ENCODE measurements at places on chromosomes 13 and 19.

DNA sequence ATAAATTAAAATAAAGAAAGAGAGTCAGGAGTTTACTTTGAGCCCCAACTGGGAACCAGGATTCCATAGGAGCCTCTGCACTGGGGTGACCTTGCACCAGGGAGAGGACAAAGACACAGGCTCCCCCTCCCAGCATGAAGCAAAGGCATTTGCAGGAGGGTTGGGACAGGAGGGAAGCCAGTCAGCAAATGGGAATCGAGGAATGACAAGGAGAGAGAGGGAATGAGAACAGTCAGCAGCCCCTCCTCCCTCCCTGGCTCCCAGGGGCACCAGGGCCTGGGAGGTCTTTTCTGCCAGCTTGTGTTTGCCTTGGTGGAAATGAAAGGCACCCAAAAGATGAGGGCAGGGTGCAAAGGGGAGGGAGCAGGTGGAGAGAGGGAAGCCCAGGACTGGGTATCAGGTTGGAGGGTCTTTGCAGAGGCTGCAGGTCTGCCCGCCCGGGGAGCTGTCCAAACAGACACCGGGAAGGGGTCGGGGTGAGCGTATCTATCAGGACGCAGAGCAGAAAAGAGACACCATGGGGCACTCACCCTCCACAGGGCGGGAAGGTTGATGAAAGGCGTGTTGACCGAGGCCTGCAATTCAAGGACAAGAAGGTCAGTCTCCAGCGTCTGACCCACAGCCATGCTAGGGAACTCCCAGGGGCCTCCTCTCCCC is 3.8 kb downstream of the SBSN start:
- DNase-seq: no peak

DNA sequence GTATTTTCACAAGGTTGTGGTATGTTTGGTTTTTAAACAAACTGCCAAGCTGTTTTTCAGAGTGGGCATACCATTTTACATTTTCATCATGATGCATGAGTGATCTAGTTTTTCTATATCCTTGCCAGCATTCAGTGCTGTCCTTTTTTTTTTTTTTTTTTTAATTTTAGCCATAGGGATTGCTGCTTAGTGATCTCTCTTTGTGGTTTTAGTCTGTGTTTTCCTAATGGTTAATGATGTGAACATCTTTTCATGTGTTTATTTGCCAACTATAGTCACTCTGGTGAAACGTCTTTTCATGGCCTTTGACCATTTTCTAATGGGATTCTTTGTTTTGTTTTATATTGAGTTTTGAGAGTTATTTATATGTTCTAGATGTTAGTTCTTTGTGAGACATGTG is 59.7 kb downstream of the SHISA2 start:
- no peak for DNase-seq

DNA sequence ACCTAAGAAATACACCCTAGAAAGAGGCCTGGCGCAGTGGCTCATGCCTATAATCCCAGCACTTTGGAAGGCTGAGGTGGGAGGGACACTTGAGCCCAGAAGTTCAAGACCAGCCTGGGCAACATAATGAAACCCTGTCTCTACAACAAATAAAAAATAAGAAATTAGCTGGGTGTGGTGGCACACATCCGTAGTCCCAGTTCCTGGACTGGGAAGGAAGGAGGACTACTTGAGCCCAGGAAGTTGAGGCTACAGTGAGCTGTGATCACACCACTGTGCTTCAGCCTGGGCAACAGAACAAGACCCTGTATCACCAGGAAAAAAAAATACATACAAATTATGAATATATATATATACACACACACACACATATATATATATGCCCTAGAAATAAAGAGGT is 42.7 kb downstream of the PHF11 start:
- no peak for DNase-seq

DNA sequence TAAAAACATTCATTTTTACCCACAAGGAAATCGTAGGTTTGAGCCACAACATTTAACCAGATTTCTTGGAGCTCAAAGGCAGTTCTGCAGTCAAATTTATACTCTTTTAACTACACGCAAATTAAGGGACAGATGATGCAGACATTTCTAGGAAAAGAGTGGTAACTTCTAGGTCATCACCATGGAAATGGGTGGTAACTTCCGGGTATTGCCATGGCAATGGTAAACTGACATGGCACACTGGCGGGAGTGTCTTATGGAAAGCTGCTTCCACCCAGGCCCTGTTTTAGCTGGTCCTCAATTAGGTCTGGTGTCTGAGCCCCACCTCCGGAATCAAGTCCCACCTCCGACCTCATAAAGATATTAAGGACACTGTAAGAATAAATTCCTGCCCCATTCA is 10.4 kb upstream of the LYPD5 start:
- no peak for DNase-seq

DNA sequence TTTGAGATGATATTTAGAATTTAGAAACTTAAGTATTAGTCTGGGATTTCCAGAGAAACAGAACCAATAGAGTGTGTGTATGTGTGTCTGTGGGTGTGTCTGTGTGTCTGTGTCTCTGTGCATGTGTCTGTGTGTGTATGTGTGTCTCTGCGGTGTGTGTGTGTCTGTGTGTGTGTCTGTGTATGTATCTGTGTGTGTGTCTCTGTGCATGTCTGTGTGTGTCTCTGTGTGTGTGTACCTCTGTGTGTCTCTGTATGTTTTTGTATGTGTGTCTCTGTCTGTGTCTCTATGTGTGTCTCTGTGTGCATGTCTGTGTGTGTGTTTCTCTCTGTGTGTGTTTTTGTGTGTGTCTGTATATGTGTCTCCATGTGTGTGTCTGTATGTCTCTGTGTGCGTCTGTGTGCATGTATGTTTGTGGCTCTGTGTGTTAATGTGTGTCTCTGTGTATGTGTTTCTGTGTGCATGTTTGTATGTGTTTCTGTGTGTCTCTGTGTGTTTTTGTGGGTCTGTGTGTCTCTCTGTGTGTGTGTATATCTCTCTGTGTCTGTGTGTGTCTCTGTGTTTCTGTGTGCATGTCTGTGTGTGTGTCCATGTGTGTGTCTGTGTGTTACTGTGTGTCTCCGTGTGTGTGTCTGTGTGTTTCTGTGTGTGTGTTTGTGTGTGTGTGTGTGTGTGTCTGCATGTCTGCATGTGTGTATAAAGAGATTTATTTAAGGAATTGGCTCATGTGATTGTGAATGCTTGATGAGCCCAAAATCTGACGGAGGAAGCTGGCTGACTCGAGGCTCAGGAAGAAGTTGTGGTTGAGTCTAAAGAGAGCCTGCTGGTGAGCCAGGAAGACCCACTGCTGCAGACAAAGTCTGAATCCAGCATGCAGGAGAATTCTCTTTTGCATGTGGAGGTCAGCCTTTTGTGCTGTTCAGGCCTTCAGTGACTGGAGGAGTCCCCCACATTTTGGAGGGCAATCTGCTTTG is 22.2 kb downstream of the GPR42 start:
- no peak for DNase-seq

DNA sequence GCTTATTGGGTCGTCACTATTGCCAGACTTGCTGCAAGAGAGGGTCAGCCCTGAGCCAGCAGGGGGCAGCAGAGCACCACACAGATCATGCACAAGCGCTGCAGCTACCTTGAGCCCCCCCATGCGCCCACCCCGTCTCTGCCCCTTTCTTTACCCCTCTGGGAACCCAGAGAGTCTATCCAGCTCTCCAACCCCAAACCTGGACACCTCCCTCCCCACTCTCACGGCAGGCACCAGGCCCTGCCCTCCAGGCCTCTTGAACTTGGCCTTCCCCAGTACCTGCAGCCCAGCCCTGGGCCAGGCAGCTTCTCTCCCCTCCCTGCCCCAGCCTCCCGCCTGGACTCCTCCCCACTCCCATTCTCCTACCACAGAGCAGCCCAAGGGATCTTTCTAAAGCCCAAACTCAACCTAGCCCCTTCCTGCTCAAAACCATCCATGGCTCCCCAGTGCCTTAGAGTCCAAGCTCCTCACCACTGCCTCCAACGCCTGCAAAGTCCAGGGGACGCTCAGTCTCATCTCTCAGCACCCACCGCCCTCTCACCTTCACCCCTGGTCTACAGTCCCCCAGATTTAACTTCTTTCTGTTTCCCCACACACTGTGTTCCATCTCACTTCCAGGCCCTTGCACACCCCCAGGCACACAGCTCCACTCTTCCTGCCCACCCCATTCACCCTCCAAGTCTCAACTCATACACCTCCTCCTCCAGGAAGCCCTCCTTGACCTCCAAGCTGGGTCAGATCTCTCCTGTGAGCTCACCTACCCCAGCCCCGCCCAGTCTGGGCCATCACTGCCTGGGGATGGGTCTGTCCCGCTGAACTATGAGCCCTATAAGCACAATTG is 9.4 kb upstream of the CEACAM16 start:
- peak; percentile 57 for DNase-seq

GRCh38 chr19:13297023-13297422 is 146.8 kb downstream of the IER2 start:
- DNase-seq: no peak

- no peak for DNase-seq
Observed at GRCh38 chr13:93771227-93771626, 544.6 kb downstream of the GPC6 start.

DNA sequence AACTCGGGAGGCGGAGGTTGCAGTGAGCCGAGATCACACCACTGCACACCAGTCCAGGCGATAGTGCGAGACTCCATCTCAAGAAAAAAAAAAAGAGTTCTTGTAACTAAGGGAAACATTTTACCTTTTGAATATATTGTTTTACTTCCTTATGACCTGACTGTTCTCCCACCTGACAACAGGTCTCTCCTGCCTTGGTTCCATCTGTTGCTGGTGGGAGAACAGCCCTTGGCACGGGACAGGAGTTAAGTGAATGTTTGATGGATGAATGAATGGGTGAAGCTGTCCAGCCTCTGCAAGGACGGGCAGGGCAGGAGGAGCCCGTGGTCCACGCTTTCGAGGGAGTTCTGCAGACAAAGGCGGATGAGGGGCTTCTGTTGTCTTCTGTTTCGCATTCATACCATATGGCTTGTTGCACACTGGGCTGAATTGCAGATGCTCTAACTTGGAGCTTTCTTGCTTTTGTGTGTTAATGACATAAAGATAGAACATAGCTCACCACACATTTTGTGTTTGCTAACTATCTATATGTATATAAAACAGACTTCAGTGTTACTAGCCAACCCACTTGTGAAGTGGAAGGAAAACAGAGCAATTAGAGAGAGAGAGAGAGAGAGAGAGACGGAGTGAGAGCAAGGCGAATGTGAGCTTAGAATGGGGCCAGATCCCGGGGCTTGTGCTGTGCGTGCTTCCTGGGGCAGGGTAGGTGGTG is 16.2 kb upstream of the CCNE1 start:
- no peak for DNase-seq

DNA sequence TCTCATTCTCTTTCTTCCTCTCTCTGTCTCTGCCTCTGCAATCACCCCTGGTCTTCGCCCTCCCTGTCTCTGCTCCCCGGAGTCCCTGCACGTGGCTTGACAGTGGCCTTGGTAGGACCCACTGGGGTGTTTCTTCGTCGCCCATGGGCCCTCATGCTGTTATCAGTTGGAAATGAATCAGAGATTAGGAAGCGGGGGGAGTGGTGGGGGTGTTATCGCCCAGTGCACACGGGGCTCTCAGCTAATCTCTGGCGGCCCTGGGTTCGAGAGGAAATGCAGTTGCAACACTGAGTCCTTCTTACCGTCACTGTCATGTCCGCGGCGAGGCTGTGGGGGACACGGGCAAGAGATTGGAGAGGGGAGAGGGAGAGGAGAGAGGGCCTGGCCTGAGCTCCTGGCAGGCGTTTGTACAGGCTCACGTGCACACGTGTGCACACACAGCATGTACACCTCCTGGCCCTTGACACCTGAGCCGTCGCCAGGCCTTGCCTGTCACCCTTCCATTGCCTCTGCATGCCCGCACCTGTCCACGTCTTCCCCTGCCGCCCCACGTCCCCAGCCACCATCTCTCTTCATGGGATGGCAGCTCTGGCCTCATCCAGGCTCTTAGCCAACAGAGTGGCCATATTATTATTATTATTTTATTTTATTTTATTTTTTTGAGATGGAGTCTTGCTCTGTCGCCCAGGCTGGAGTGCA is 37.8 kb upstream of the SLC7A10 start:
- no peak for DNase-seq

- no peak for DNase-seq
Observed at GRCh38 chr13:35876601-35877000, 254.6 kb downstream of the DCLK1 start.

DNA sequence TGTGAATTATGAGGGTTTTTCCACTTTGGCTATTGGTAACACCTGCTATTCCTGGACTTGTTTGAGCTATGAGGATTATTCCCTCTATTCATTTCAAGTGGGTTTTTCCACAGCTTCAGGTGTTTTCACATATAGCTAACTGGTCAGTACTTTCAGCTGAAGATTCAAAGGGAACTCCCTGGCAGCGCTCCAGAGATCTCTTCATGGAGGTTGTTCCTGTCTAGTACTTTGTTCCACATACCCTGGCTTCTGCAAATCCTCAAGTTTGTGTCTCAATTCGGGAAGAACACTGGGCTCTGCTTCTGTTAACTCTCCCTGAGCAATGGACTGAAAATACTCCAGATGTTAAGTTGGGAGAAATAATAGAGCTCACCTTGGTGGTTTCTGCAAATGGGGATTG is 5.6 kb upstream of the ZNF607 start:
- DNase-seq: no peak

- DNase-seq: no peak
Observed at GRCh38 chr13:20291675-20292074, 59.6 kb upstream of the GJB6 start.

DNA sequence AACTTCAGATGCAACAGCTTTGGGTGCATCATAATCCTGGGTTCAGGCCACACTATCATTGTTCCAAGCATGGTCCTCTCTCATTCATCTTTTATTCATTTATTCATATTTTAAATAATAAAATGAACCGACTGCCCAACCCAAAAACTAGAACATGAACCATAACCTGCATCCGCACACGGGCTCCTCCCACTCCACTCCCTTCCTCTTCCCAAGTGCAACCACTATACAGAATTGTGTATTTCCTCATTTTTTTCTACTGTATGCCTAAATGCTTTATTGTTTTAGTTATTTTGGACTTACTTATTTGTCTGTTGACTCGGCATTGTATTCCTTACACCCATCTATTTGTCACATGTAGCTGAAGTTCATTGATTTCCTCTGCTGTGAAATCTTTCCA is 30.7 kb upstream of the POMP start:
- DNase-seq: no peak

DNA sequence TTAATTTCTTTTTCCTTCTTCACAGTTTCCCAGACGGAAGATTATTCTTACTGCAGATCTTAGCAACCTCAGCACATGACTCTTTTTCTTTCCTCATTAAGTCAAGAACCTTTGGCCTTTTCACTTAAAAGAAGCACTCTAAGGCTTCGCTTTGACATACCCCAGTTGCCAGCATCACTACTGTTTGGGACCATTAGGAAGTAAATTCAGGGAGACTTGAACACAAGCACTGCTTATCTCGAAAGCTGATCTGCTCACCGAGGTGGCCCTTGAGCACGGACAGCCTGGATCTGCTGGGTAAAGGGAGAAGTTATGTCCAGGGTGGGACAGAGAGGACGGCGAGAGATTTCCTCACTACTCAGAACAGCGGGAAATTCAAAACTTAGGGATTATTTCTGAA is 151.4 kb upstream of the RNF113B start:
- DNase-seq: no peak

GRCh38 chr19:55223291-55224037 is 5.1 kb downstream of the TMEM86B start:
- no peak for DNase-seq

GRCh38 chr19:47719047-47719859 is 6.0 kb downstream of the EHD2 start:
- DNase-seq: no peak

All from activated naive CD4-positive, alpha-beta T cell (primary cell).